ENCODE measurements at places on chromosomes 6 and 20.

DNA sequence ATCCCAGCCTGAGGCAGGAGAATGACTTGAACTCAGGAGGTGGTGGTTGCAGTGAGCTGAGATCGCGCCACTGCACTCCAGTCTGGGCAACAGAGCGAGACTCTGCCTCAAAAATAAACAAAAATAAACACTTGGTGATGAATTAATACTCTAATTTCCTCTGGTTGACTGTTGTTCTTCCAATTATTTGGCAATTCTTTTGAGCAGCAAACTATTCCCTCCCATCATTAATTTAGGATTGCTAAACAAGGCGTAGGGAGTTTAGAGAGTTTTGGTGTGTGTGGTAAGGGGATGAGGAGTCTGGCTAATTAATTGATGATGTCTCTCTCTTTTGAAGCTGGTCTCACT lies 2.7 kb upstream of the ID1 start:
- DNase-seq: no peak

DNA sequence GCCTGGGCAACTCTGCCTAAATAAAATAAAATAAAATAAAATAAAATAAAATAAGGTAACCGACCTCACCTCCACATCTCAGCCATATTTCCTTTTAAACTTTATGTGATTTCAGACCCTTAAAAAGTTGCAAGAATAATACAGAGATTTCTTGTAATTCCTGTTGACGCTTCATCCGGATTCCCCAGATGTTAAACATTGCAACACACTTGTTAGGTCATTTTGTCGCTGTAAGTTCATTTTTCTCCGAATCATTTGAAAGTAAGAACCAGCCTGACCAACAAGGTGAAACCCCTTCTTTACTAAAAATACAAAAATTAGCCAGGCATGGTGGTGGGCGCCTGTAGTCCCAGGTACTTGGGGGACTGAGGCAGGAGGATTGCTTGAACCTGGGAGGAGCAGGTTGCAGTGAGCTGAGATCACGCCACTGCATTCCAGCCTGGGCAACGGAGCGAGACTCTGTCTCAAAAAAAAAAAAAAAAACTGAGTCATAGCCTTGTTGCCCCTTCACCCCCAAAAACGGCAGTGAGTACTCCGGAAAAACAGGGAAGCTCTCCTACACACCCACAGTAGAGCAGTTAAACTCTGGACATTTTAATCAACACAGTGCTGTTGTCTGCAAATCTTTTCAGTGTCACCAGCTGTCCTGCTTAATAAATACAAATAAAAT lies 5.9 kb downstream of the PYGB start:
- no peak for DNase-seq

DNA sequence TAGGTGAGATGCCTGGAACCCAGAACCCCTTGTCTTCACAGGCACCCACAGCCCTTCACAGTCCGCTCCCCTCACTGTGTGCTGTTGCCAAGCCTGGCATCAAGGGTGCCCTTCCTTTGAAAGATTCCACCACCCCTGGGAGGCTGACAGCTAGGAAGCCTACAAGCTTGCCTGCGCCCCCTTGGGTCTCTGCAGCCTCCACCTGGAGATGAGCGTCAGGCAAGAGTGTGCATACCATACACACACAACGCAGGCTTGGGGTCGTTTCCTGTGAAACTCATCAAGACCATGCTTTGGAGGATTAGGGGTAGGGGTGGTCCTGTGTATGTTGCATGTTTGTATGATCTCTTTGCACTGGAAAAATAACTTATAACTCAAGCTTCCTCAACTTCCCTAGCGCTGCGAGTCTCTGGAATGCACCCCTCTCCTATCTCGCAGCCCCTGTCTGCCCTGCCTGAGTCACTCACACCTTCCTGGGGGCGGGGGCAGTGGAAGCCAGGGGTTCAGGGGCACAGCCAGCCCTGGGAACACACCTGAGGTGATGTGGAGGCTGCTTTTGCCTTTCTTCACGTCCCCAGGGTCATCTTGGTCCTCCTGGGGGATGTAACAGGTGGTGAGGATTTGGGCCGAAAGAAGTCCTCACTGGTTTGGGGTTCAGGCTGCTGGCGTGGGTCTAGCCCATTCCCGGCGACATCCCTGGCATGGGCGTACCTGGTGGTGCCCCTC lies 67.2 kb downstream of the SSR1 start:
- no peak for DNase-seq

DNA sequence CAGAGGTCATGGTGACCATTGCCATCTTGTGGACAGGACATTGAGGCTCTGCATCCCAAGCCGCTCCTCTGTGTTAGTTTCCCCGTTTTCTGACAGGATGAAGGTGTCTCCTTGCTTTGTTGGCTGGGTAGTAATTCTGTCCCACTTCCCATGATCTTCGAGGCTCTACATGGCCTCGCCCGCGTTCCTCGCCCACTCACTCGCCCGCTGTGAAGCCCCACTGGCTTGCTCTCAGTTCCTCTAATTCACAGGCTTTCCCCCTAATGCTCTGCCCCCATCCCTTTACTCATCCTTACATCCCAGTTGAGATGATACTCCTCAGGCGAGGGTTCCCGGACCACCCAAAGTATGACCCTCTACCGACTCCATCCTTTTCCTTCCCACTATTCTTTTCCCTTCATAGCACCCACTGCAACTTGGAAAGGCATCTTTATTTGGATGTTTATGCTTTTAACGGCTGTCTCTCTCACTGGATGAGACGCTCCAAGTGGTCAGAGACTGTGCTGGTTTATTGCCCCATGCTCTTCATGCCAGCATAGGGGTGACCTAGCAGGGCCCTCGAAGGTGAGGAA lies 511 bp upstream of the SLC35B2 start:
- no peak for DNase-seq
